ENCODE measurements at places on chromosomes 2 and 18.

DNA sequence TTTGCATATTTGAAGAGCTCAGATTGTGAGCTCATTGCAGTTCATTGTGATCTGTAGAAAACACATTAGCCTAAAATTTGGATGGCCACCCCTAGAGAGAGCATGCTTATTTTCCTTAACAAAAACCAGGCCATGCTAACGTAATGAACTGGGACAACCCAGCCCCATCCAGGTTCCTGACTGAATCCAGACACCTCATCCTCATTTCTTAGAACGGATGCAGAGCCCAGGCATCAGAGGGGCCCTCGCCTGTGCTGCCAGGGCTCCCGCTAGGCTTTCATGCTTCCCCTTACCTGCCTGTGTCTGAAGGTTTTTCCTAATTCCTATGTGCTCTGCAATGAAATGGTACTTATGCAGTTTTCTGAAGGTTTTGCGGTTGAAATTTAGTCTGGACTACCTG lies 171.1 kb downstream of the CCDC102B start:
- no peak for DNase-seq

DNA sequence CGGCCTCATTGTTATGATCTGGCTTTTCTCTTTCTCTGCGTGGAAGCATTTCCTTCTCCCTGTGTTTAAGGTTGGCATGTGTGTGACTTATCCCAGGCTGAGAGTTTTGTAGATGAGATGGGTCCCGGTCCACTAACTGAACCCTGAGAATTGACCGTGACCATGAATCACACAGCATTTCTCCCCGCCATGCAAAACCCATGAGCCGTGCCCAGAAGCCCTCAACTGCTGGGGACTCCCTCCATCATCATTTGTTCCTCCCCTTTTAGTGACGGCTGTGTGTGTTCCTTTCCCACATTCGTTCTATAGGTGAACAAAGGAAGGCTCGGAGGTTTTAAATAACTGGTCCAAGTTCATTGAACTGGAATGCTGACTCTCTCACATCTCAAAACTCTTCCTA lies 30.1 kb upstream of the TXNDC2 start:
- no peak for DNase-seq

- no peak for DNase-seq
Measured at GRCh38 chr2:64283641-64284361, 139.6 kb upstream of the PELI1 start.

GRCh38 chr2:135931776-135932443 lies 53.5 kb downstream of the DARS1 start:
- no peak for DNase-seq

DNA sequence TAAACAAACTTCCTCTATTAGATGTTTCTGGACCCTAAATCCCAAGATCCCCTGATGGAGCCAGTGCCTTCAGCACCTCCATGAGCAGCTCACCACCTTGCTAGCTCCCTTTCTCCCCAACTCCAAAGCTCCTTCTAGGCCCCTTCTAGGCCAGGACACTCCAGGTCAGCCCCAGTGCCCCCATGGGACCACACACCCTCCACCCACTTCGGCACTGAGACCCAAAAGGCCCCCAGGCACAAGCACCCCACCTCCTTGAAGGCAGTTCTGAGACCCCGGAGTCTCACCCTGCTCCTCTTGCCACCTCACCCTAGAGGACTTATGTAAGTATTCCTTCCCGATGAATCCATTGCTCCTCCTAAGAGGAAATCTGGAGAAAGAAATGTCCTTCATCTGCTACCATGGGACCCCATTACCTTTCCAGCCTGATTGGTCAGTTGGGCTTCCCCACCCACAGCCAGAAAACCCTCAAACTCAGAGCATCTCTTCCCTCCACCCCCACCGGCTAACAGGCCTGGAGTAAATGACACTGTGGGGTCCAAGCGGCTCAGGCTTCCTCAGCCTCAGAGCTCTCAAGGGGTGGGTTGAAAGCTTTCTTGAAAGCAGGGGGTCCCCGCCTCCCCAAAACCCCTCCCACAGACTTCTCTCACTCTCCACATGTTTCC lies 9.8 kb upstream of the ARMC9 start:
- DNase-seq, result no peak

- DNase-seq, result no peak
Measured at GRCh38 chr2:73075477-73076373, 4.2 kb upstream of the SFXN5 start.

- no peak for DNase-seq
Measured at GRCh38 chr2:150076281-150076680, 411.2 kb downstream of the RND3 start.

DNA sequence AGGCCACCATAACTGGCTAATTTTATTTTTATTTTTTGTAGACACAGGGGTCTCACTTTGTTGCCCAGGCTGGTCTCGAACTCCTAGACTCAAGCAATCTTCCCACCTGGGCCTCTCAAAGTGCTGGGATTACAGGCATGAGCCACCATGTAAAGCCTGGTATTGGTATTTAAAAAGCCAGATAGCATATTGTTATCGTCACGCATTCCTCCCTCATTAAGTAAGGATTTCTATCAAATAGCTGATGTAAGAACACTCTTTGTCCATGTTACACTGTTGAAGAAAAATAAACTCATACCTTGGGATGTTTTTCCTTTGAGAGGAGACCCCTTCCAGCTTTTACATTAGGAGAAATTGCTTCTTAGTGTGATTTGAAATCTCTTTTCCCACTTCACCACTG lies 39.2 kb upstream of the DARS1 start:
- no peak for DNase-seq

GRCh38 chr2:96965781-96966514 lies 20.4 kb downstream of the FAM178B start:
- no peak for DNase-seq

- no peak for DNase-seq
Measured at GRCh38 chr2:237184919-237185552, 99.3 kb downstream of the COPS8 start.

DNA sequence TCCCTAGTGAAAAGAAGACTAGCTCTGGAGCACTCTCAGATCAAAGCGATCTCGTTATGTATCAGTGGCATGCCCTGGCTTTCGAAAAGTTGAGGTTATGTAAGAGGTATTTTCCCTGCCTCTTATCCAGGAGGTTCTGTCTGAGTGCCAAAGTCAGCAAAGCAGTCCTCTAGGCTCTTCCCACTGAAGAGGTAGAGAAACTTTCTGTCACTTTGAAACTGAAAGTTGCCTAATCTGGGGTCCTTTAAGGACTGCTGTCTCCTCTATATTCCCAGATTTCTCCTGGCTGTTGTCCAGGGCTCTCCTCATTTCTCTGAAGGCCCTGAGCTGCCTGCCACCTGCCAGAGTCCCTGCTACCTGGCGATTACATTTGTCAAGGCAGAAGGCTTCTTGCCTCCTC lies 96.3 kb downstream of the B3GNT2 start:
- peak; percentile 65 for DNase-seq

DNA sequence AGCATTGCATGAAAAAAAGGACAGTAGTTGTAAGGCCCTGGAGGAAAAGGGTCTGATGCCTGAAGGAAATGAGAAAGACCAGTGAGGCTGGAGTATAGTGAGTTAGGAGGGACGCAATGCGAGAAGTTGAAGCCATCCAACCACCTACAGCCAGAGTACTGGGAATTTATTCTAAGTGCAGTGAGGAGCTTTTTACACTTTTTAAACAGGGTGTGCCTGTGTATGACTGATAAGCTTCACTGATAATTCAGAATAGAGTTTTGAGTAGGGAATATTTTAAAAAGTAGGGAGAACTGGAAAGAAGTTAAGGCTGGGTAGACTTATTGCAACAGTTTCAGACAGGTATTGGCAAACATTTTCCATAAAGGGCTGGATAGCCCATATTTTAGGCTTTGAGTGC lies 35.9 kb upstream of the CCDC85A start:
- DNase-seq, result no peak

- DNase-seq, result peak; percentile 61
Measured at GRCh38 chr2:30666266-30666874, 140.9 kb downstream of the CAPN13 start.

DNA sequence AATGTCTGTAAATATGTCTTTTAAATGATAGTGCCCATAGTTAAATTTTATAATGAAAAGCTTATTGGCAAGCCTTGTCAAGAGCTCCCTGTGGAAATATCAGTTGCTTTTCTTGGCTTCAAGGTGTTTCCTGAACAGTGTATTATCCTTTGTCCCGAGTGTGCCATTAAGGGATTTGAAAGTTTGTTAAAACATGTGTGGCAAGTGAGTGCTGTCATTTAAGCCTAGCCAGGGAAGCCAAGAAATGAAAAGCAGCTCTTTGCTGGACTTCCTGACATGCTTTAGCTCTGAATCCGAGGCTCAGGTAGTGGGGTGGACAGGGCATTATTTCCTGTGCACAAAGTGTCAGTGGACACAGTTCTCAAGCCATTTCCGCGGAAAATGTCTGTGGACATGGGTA lies 111.5 kb downstream of the DIS3L2 start:
- no peak for DNase-seq

DNA sequence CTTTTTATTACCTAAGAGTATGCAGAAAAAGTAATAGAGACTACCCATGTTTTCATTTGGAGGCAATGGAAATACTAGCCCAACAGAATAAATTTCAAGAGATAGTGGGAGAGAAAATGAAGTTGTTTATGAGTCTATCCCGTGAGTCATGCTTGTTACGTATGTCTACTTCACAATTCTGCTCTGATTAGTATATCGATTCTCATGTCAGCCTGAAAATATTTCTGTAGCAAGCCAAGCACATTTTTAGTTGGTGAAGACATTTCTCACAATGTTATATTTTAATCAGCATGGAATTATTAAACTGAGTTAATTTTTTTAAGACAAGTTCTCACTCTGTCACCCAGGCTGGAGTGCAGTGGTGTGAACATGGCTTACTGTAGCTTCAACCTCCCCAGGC lies 346.1 kb downstream of the RPRM start:
- no peak for DNase-seq

DNA sequence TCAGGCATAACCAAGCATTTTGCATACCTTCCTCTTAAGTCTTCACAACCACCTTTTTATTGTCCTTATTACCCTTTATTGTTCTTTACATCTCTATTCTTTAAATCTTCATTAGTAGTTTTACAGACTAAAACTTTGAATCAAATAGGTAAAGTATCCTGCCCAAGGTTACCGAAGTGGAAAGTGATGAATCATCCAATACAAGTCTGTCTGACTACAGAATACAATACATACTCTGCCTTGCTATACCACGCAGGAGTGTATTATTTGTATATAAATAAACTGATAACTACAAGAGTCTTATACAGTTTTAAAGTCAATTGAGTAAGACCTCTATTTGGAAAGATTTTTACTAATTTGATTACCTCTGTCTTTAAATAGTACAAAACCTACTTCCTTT lies 196.0 kb downstream of the ZEB2 start:
- no peak for DNase-seq

DNA sequence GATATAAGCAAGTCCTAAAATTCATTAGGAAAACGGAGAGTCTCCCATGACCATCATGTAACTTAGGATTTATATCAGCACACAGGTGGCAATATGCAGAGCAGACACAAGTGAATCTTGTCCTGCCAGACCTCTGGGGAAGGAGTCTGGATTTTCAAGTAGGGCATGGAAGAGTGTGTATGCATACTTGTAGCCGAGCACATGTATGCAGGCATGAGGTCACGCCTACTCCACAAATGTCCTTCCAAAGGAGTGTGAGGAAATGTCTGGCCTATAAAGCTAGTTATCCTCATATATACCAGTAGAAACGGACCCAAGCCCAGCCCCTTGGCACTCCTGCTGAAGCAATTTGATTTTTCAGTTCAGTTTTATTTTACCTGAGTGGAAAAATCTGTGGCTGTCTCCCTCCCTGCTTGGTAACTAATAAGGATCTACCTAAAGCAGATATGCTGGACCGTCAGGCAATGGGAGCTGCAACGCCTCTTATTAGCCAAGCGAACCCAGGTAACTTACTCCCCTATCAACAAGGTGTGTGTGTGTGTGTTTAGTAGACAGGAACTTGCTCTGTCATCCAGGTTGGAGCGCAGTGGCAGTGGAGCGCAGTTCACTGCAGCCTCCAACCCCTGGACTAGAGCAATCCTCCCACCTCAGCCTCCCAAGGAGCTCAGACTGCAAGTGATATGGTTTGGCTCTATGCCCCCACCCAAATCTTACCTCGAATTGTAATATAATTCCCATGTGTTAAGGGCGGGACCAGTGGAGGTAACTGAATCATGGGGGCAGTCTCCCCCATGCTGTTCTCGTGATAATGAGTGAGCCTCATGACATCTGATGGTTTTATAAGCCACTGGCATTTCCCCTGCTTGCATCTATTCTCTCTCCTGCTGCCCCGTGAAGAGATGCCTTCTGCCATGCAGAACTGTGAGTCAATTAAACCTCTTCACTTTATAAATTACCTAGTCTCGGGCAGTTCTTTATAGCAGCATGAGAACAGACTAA lies 2.8 kb downstream of the STAT1 start:
- DNase-seq, result no peak

Data from NCI-H2171 treated with DMSO at 0.1 percent for 48 hours (cell line).